ENCODE measurements at places on chromosomes 2 and 18.
A peak's percentile ranks its signal among the peaks of the same experiment; 100 is the strongest.

DNA sequence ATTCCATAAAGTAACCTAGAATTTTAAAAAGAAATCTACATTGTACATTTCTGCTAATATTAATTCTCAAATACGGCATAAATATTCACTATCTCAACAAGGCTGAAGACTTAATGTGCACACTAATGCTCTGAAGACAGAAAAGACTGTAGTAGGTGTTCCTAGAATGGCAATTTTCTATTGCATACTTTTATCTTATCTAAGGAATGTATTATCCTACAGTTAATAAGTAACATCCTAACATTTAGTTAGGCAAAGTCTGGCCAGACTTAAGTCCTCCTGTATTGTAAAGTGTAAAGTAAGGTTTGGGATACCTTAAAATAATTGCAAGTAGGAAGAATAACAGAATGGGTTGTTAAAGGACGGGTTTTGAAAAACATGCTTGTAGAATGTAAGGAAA, 42.2 kb downstream of the CHST9 start:
- peak; percentile 11 for DNase-seq

DNA sequence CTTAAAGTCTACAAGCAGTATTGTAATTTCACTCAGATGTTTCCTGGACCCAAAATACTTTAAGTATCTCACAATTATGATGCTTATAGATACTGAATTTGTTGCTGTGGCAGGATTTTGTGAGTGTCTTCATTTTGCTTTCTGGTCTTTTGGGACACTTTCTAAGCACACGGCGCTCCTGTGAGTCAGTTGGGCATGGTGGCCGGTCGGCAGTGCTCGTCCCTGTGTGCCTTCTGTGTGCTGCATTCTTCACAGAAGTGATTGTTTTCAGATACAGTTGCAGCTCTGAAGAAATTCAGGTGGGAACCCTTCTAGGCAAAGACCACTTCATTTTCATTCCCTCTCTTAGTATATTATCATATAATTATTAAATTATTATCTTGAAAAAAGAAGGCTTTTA, 273.3 kb downstream of the ZNF407 start:
- no peak for DNase-seq

DNA sequence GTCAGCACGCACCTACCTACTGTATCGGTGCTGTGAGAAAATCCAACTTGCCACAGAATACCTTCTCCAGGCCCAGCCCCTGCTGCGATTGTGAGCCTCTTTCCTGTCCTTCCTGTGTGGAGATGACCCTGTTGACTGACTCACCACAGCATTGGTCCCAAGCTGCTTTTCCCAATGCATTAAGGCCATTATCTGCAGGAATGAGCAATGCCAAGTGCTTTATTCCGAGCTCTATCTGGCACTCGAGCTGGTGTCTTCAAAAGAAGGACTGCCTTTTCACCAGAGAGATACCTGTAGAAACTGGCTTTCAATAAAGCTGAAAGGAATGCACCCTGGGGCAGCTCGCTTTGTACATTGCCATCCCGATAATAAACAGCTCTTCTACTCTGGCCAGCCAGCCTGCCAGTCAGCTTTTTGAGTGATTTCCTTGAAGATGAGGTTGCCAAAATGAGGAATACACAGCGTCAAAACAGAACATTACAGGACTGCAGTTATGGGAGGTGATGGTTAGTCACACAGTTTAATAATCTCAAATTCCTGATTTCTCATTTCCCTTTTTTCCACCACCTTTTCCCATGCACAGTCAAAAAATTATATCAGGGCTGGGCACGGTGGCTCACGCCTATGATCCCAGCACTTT, 8.3 kb upstream of the RNF103 start:
- DNase-seq, result peak; percentile 23

DNA sequence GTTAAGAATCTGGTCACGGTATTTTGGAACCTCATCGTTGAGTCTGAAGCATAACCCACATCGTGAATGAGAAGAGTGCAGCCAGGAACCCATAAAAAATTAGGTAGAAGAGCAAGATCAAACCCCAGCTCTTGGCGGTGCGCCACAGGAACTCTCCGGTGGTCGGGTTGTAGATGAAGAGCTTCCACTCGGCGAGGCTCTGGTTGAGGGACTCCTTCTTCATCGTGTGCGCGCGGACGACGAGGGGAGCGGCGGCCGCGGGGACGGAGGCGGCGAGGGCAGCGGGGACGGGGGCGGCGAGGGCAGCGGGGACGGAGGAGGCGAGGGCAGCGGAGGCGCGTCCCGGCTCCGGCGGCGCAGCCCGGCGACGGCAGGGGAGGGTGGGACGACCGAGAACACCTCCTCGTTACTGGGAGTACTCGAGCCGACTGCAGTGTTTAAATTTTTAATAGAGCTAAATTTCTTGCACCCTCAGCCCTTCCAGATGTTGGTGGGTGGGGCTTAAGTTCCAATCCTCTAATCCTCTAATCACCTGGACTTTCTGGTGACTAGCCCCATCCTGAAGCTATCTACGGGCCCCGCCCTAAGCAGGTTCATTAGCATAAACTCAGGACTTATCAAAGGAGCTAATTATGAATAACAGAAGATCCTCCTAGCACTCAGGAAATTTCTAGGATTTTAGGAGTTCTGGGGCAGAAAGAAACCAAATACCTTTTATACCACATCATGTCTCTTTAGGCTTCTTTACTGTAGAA, 20.4 kb upstream of the PAPOLG start:
- DNase-seq, result peak; percentile 13

- no peak for DNase-seq
Measured at GRCh38 chr2:152426801-152427200, 91.8 kb downstream of the FMNL2 start.

DNA sequence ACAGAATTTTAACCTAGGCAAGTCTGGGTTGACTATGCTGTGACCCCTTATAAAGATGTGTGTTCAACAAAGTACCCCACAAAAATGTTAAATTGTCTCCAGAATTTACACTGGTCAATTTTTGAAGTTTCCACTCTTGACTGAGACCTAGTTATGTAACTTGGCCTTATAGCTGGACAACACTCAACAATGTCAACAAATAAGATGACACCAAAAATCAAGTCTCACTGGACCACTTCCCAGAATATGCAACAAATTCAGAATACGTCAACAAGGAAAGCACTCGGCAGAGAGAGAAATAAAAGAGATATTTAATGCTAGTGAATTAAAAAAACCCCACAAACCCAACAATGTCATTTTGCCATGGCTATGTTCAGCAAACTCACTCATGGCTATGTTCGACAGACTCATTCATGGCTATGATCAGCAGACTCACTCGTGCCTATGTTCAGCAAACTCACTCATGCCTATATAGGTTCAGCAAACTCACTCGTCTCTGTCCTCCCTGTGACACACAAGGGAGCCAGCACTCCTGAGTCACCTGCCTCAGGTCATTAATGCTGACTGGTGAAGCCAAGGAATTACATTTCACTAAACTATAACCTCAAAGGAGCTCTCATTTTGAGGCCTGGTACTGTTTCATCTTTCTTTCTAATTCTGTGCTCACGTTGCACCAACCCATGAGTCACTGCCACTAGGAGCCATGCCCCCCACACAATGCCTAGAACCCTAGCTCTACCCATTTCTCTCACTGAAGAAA, 72.7 kb downstream of the PTPN2 start:
- no peak for DNase-seq

DNA sequence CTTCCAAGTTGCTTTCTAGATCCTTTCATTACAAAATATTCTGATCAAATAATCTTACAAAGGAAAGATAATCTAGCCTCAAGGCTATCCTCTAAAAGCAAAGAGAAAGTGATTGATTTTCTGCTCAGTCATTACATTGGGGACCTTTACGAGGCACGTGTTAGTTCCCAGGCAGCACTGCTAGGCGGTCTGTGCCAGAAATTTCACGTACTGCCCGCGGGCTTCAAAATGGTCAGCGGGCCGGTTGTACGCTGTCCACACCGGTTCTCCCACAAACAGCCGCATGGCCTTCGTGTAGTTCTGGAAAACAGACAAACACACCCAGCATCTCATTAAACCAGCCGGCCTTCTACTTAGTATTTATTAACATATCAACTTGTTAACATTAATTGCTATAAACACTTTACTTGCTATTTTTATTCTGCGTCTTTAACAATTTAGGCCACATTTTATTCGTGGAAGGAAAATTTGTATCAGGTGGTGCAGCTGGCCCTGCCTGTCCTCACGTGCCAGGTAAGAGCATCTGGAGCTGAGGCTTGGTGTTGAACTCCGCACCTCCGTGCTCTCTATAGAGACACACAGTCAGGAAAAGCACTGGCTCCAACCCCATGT, 20.4 kb downstream of the ADI1 start:
- no peak for DNase-seq

DNA sequence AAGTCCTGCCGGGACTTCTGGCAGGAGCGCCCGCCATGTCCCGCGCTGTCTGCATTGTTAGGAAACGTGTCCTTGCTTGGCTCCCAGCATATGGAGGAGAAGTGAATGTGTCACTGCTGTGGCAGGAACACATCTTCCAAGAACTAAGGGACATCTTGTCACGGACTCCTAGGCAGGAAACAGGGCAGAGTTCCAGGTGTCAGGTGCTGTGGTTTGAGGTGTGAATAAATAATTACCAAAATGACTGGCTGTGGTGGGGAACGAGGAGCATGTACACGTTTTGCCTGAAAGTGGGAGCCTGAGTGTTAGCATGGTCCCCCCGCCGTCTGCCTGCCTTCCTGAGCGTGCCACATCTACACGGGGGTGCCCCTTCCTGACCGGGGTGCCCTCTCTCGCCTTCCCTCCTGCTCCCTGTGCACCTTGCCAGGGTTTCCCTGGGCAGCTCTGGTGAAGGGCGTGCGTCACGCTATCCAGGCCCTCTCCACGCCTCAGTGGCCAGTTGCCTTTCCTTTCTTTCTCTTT, 237.5 kb downstream of the LDLRAD4 start:
- no peak for DNase-seq

DNA sequence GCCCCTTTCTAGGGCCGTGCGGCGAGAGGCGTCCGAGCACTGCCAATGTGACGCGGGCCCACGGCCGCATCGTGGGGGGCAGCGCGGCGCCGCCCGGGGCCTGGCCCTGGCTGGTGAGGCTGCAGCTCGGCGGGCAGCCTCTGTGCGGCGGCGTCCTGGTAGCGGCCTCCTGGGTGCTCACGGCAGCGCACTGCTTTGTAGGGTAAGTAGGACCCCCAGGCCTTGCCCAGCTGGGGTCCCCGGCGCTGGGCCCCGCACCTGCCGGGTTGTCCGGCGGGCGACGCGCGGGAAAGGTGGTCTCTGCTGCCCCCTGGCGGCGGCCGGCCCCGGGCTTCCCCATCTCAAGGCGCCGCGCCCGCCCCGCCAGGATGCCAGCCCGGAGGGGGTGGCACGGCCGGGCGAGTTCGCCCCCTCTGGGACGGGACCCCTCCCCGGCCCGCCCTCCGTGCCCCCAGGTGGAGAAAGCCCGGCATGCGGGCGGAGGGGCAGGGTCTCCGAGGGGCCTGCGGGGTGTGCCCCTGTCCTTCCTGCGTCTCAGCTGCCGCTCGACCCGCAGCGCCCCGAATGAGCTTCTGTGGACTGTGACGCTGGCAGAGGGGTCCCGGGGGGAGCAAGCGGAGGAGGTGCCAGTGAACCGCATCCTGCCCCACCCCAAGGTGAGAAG, 1.9 kb downstream of the PRSS56 start:
- peak; percentile 21 for DNase-seq

All from small intestine (tissue), 16 donors.